SJCRH30 (cell line): ENCODE measurements at places on chromosomes 16 and 17. TPM values are rescaled to one million over a fixed set of nuclear protein-coding genes. Genes with fewer than 3 reads are reported as not detected.
A peak's percentile ranks its signal among the peaks of the same experiment; 100 is the strongest.

AGRP gene
- not detected in 2 replicates for total RNA-seq

CAPNS2 gene
- 0.13 TPM in 1 of 2 replicates, not detected in the other for total RNA-seq

TPSD1 gene
- not detected in 2 replicates for total RNA-seq

CCDC137 gene
- total RNA-seq = 50.3 and 52.8 TPM in 2 replicates

C16orf89 gene
- total RNA-seq = not detected in 2 replicates

DNA sequence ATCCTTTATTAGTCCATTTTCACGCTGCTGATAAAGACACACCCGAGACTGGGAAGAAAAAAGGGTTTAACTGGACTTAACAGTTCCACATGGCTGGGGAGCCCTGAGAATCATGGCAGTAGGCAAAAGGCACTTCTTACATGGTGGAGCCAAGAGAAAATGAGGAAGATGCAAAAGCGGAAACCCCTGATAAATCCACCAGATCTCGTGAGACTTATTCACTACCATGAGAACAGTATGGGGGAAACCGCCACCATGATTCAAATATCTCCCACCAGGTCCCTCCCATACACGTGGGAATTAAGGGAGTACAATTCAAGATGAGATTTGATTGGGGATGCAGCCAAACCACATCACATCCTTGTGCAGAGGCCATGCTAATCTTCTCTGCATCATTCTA lies 35.0 kb upstream of the BCAR1 start:
- H3K27ac ChIP-seq = no peak overlapping the region
- H3K4me1 ChIP-seq = no peaks in the 10 kb centered on the region
- DNase-seq = no peak
- H3K27me3 ChIP-seq = no peaks in the 10 kb centered on the region

DNA sequence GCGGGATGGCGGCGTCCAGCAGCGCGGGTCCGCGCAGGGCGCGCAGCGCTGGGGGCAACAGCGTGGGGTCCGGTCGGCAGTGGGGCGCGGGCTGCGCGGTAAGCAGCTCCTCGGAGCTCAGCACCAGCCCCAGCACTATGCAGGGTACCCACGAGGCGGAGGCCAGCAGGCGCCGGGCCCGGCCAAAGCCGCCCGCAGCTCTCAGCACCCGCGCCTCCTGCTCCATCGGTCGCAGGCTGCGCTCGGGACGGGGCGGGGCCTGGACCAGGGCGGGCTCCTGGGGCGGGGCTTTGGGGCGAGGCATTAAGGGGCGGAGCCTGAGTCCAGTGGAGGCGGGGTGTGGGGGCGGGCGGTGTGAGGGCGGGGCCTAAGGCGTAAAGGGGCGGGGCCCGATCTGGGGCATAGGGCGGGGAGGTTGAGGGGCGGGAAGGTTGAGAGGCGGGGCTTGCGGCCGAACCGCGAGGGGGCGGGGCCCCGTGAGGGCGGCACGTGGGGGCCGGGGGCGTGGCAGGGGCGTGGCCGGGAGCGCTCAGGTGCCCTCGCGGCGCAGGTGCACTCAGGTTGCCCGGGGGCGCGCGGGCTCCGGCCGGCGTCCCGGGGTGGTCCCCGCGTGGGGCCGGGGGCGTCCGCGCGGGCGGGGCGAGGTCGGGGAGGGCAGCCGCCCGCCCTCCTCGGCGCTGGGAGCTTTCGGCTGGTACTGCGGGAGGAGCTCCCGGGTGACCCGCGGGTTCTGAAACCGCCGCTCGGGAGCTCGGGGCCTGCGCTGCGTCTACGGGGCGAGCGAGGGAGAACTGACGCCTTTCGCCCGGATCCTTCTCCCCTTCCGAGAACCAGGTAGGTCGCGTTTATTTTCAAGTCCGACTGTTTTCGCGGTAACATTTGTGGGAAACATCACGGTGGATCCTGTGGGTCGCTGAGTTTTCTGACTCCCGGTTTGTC lies 1.4 kb upstream of the SLC22A31 start:
- H3K27ac ChIP-seq = no peak overlapping the region
- no peaks in the 10 kb centered on the region for H3K27me3 ChIP-seq
- peaks cover 32% of the 10 kb centered on the region for H3K4me1 ChIP-seq
- no peaks in the 10 kb centered on the region for H3K36me3 ChIP-seq
- H3K4me3 ChIP-seq = no peak overlapping the region
- peak; percentile 43 for DNase-seq

GRCh38 chr16:19406891-19407491 lies 10.7 kb upstream of the TMC5 start:
- no peaks in the 10 kb centered on the region for H3K4me1 ChIP-seq
- no peak overlapping the region for H3K4me3 ChIP-seq
- no peak overlapping the region for H3K27ac ChIP-seq
- DNase-seq = no peak

GRCh38 chr17:33164169-33164881 lies 128.8 kb downstream of the ASIC2 start:
- H3K27me3 ChIP-seq = no peaks in the 10 kb centered on the region; the same call in 1 of the 2 replicates
- DNase-seq = no peak
- no peak overlapping the region for H3K4me3 ChIP-seq
- H3K27ac ChIP-seq = no peak overlapping the region
- no peaks in the 10 kb centered on the region for H3K4me1 ChIP-seq

DNA sequence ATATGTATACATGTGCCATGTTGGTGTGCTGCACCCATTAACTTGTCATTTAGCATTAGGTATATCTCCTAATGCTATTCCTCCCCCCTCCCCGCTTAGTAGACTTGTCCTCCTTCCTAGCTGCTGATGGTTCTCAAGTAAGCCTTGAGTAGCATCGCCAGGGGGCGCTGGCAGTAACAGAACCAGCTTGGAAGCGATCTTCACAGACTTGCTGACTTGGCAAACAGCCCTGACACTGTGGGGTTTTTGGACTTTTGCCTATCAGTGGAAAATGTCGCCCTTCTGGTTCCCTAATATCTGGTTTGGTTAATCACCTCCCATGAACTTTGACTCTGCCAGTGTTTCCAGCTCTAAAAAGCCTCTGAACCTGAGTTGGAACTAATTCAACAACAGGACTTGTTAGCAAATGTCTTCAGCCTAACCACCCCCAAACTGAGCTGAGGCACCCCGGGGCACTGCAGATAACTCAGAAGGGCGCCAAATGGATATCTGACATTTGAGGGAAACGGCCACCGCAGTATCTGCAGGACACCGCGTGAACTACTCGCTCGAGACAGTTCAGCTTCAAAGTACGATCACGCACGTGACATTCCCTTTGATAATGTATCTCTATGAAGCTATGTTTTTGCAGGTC lies 15.4 kb upstream of the SPATA32 start:
- no peaks in the 10 kb centered on the region for H3K27me3 ChIP-seq
- no peak overlapping the region for H3K4me3 ChIP-seq
- peaks cover 28% of the 10 kb centered on the region for H3K4me1 ChIP-seq
- DNase-seq = peak; percentile 97
- peaks cover 4% of the 10 kb centered on the region; the same call in 1 of the 2 replicates for H3K36me3 ChIP-seq
- no peak overlapping the region for H3K27ac ChIP-seq

GRCh38 chr16:3242709-3243108 lies 7.8 kb upstream of the ZNF200 start:
- no peaks in the 10 kb centered on the region; the same call in 1 of the 2 replicates for H3K27me3 ChIP-seq
- no peak overlapping the region for H3K4me3 ChIP-seq
- no peak overlapping the region for H3K27ac ChIP-seq

GRCh38 chr17:12445331-12445730 lies 220.4 kb upstream of the MYOCD start:
- H3K4me1 ChIP-seq = no peaks in the 10 kb centered on the region
- H3K27ac ChIP-seq = no peak overlapping the region
- DNase-seq = no peak
- no peaks in the 10 kb centered on the region for H3K36me3 ChIP-seq

DNA sequence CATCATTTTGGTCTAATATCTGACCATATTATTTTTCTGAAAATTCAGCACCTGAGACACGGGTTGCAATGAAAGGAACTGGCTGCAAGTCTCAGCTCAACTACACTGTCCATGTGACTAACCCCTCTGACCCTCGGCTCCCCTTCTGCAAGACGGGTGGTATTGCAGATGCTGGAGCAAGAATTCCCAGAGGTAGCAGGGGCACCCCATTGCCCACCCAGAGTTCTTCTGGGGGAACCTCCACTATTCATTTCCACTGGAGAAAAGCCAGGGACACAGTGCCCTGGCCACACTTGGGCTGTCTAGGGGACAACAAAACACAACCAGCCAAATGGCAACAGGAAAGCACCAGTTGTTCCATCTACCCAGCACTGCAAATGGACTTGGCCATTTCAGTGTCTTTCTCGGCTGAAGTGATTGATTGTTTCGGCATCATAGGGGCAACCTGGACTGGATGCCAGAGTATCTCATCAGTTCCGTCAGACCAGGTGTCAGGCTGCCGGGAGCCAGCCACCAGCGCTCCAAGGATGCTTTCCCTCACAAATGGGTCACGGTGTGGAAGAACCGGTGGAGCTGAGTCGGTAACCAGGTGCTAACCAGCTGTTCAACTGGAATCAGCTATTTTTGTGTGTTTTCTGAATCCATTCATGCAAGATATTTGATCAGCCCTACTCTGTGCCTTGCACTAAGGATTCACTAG lies 58.1 kb downstream of the C16orf78 start:
- H3K4me1 ChIP-seq = no peaks in the 10 kb centered on the region
- peaks cover 12% of the 10 kb centered on the region for H3K27me3 ChIP-seq
- H3K27ac ChIP-seq = no peak overlapping the region
- DNase-seq = no peak
- H3K36me3 ChIP-seq = no peaks in the 10 kb centered on the region
- no peak overlapping the region for H3K4me3 ChIP-seq

- H3K4me1 ChIP-seq = peaks cover 7% of the 10 kb centered on the region; the same call in 1 of the 2 replicates
- peak; percentile 54 for DNase-seq
- no peak overlapping the region for H3K4me3 ChIP-seq
- no peak overlapping the region for H3K27ac ChIP-seq
- no peaks in the 10 kb centered on the region for H3K27me3 ChIP-seq
These were observed 67.6 kb upstream of the ANKFN1 start for GRCh38 chr17:56085576-56086267.

DNA sequence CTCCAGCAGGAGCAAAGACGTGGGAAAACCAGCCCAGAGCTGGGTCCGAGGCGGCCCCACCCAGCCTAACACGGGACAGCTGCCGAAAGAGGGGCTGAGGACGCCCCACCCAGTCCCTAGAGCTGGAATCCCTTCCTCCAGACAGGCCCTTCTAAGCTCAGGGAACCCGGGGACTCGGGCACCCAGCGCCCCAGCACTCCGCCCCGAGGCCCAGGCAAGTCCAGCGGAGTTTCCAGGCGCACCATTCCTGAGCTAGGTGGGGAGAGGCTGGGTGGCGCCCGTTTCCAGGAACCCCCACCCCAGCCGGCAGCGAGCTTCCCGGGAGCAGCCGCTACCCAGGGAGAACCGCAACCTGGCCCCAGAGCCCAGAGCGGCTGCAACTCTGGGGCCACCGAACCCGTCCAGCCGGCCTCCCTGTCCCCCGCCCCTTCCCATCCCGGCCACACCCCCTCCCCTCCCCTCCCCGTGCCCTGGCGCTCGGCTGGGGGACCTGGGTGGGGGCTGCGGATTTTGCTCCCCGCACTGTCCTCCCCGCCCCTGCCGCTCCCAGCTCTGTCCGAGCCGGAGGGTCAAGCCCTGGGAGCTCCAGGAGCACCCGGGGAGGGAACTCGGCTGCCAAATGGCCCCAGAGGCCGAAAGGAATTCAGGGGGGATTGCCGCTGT lies 536 bp downstream of the TMC6 start:
- H3K4me1 ChIP-seq = peaks cover 27% of the 10 kb centered on the region
- H3K4me3 ChIP-seq = peak overlapping the region; percentile 94
- H3K36me3 ChIP-seq = peaks cover 3% of the 10 kb centered on the region; the same call in 1 of the 2 replicates
- H3K27ac ChIP-seq = peak overlapping the region; percentile 84
- no peaks in the 10 kb centered on the region for H3K27me3 ChIP-seq
- DNase-seq = peak; percentile 77

DNA sequence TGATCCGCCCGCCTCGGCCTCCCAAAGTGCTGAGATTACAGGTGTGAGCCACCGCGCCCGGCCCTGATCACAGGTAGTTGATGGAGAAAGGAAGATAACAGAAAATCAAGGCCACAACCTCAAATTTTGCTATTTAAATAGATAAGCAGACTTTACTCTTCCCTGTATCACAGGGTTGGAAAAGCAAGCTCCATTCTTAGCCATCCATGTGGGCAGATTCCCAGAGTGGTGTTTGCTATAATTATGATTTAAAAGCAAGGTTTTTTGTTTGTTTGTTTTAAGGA lies 44.4 kb downstream of the TUBD1 start:
- no peak overlapping the region for H3K4me3 ChIP-seq
- H3K27ac ChIP-seq = no peak overlapping the region
- H3K36me3 ChIP-seq = no peaks in the 10 kb centered on the region
- H3K4me1 ChIP-seq = peaks cover 21% of the 10 kb centered on the region

- no peaks in the 10 kb centered on the region for H3K27me3 ChIP-seq
- H3K36me3 ChIP-seq = no peaks in the 10 kb centered on the region
- DNase-seq = no peak
- H3K4me3 ChIP-seq = no peak overlapping the region
- peaks cover 11% of the 10 kb centered on the region; the same call in 1 of the 2 replicates for H3K4me1 ChIP-seq
These were observed 29.9 kb upstream of the RHOT1 start for GRCh38 chr17:32112416-32112815.

DNA sequence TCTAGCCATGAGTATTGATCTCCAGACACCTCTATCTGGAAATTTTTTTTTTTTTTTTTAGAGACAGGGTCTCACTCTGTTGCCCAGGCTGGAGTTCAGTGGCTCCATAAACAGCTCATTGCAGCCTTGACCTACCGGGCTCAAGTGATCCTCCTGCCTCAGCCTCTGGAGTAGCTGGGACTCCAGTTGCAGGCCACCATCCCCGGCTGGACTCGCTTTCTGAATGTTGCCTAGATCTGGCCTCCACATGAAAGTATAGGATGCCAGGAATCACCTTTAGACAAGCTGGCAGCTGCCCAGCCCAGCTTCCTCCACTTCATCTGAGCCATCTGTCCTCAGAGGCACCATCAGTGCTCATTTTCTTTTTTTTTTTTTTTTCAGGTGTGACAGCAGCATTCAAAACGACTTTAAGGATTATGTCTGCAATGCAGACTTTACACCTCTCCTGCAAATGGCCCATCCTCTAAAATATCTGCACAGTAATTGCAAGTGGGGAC lies 6.4 kb upstream of the PRR14 start:
- H3K4me1 ChIP-seq = no peaks in the 10 kb centered on the region
- H3K36me3 ChIP-seq = no peaks in the 10 kb centered on the region
- H3K27ac ChIP-seq = no peak overlapping the region
- 0 out of 2 replicates have a peak, but pooled peaks cover 2% of the 10 kb centered on the region for H3K27me3 ChIP-seq
